ENCODE measurements at places on chromosomes 11 and 22.

- DNase-seq, result peak; percentile 69
Observed at GRCh38 chr11:126890561-126890960, 110.0 kb downstream of the KIRREL3 start.

- no peak for DNase-seq
Observed at GRCh38 chr11:77400775-77401449, 73.0 kb downstream of the PAK1 start.

DNA sequence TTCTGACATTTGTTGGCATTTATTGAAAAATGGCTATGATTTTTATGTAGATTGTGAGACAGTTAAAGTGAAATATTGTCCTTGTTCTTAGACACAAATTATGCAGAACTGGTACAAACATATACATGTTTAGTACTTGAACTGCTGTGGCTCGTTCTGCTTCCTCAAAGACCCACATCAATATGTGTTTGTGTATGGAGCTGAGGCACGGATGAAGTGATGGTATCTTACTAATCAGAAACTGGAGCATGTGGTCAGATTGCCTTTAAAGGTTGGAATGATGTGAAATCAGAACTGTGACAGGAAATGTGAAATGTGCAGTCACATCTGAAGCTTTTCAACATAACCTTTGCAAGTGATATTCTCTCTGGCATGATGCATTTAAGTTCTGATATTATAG is 130.4 kb downstream of the NAV2 start:
- DNase-seq, result no peak

DNA sequence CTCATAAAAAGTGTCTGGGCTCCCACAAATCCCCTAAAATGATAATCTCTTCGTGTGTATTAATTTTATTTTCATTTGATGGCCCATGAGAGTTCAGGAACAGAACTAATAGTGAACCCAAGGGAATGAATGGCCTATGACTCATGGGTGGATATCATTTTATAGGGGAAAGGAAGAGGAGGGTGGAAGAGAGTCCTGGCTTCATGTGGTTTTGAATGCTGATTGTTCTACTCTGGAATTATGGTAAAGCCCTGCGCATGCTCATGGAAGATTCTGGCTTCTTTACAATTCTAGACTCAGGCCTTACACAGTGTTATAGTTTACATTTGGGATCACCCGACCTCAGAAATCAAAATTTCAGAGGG is 35.2 kb downstream of the MAML2 start:
- DNase-seq, result no peak

GRCh38 chr11:129767827-129768226 is 47.8 kb upstream of the TMEM45B start:
- no peak for DNase-seq

- DNase-seq, result peak; percentile 63
Observed at GRCh38 chr11:134819041-134819440, 407.0 kb upstream of the B3GAT1 start.

GRCh38 chr11:68750195-68751003 is 921 bp downstream of the TESMIN start:
- DNase-seq, result peak; percentile 71

DNA sequence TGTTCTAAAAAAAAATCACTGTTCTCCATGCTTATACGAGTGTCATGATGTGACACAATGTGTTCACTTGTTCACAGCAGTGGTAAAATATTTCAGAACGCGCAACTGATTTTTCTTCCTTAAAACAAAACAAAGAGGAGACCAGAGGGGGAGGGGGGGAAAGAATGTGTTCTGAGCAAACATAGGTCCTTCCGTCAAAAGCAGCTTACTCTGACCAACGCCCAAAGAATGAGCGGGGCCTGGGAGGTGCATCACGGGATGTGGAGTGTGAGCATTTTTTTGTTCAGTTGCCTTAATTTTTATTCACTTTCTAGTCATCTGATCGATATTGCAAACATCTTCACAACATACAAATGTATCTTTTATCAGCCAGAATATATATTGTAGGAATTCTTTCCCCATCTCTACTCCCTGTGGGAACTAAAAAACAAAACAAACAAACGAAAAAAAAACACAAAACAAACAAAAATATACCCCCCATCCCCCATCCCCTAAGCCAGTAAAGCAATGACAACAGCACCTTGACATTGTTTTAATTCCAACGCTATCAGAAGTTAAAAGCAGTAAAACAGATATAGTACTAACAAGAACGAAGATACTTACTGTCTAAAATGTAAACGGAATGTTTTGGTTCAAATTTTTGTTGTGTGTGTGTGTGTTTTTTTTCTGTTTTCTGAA is 43.3 kb downstream of the BDNF start:
- DNase-seq, result no peak

- DNase-seq, result no peak
Observed at GRCh38 chr11:132520199-132520598, 1012.1 kb downstream of the OPCML start.

All from neural progenitor cell (in vitro differentiated cells).